ENCODE measurements at places on chromosomes 13 and 19. TPM values are rescaled to one million over a fixed set of nuclear protein-coding genes. Genes with fewer than 3 reads are reported as not detected.
A peak's percentile ranks its signal among the peaks of the same experiment; 100 is the strongest.

The CEACAM6 gene
- total RNA-seq = not detected

GRCh38 chr19:55246462-55247451 is 12.1 kb downstream of the PPP6R1 start:
- H3K36me3 ChIP-seq = peaks cover 9% of the 10 kb centered on the region
- no peak overlapping the region for H3K4me3 ChIP-seq
- DNase-seq = peak; percentile 92
- no peaks in the 10 kb centered on the region for H3K27me3 ChIP-seq
- H3K27ac ChIP-seq = no peak overlapping the region
- peaks cover 18% of the 10 kb centered on the region for H3K4me1 ChIP-seq

DNA sequence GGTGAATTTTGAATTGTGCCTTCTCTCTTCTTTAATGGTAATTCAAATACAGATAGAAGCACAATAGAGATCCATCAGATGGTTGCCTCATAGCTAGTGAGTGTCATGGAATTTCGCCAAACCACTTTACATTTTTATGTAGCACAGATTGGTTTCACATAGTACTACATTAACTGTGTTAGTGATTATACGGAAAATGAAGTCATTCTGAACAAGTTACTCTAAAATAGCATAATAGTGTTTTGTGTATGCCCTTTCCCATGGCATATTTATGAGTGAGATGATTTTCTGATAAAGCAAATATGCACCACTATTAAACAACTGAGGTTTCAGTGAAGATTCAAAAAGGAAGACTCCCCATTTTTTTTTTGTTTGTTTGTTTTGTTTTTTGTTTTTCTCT is 1623.5 kb downstream of the PCDH9 start:
- peaks cover 4% of the 10 kb centered on the region for H3K4me1 ChIP-seq
- H3K36me3 ChIP-seq = no peaks in the 10 kb centered on the region
- H3K27me3 ChIP-seq = no peaks in the 10 kb centered on the region
- no peak for DNase-seq
- no peak overlapping the region for H3K27ac ChIP-seq

GRCh38 chr13:95239283-95239682 is 62.0 kb downstream of the ABCC4 start:
- H3K27ac ChIP-seq = no peak overlapping the region
- no peaks in the 10 kb centered on the region for H3K27me3 ChIP-seq
- no peak overlapping the region for H3K4me3 ChIP-seq
- no peak for DNase-seq
- H3K36me3 ChIP-seq = no peaks in the 10 kb centered on the region

- peak overlapping the region; percentile 71 for H3K27ac ChIP-seq
- DNase-seq = no peak
- H3K36me3 ChIP-seq = no peaks in the 10 kb centered on the region
- H3K4me3 ChIP-seq = peak overlapping the region; percentile 44
Observed at GRCh38 chr13:68232351-68233130, 1002.4 kb upstream of the PCDH9 start.

DNA sequence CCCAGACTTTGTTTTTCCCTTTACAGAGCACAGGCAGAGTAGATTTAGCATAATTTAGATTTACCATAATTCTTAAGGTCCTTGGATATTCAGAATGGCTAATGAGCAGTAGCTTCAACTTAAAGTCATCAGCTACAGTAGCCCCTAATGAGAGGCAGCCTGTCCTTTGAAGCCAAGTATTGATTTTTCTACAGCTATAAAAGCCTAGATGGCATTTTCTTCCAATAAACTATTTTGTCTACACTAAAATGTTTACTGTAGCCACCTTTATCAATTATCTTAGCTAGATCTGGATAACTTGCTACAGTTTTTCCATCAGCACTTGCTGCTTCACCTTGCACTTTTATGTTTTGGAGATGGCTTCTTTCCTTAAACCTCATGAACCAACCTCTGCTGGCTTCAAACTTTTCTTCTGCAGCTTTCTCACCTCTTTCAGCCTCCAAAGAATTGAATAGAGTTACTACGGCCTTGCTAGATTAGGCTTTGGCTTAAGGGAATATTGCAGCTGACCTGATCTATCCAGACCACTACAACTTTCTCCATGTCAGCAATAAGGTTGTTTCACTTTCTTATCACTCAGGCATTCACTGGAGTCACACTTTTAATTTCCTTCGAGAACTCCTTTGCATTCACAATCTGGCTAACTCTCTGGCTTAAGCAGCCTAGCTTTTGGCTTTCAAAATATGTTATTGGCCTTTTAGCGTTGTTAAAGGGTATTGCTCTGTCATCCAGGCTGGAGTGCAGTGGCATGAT is 26.6 kb downstream of the BRD4 start:
- H3K36me3 ChIP-seq = peaks cover 2% of the 10 kb centered on the region
- no peak overlapping the region for H3K4me3 ChIP-seq
- peak overlapping the region; percentile 24 for H3K27ac ChIP-seq
- DNase-seq = no peak
- H3K4me1 ChIP-seq = peaks cover 48% of the 10 kb centered on the region
- no peaks in the 10 kb centered on the region for H3K27me3 ChIP-seq

DNA sequence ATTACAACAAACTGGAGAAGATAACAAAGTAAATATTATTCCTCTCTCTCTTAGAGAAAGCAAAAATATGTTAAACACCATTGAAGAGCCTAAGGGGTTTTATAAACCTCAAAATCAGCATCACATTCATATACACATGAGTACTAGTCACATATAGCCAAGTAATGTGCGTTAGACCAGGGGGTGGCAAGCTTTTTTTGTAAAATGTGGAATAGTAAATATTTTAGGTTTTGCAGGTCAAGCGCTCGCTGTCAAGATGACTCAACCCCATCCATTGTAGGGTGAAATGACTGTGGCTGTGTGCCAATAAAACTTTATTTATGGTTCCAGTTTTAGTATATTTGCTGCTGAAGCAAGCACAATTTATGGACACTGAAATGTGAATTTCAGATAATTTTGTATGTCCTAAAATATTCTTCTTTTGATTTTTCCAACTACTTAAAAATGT is 21.7 kb downstream of the RFX2 start:
- no peak for DNase-seq
- H3K27ac ChIP-seq = peak overlapping the region; percentile 86

DNA sequence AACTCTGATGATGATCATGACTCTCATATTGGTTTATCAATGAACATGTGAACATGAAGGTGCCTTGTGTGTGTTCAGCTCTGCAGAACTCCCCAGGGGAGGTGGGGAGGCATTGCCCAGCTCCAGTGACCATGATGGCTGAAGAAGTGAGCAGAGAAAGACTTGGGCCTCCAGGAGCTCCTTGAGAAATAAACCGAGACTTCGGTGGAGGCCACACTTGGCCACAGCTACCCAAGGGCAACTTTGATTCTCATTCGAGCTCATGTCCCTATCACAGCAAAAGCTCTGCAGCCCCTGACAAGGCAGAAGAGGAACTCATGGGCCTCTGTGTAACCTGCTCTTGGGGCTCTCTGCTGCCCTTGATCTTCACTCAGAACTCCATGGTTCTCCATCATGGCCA is 44.1 kb upstream of the ZNF536 start:
- H3K4me1 ChIP-seq = no peaks in the 10 kb centered on the region
- H3K4me3 ChIP-seq = no peak overlapping the region
- H3K36me3 ChIP-seq = no peaks in the 10 kb centered on the region

DNA sequence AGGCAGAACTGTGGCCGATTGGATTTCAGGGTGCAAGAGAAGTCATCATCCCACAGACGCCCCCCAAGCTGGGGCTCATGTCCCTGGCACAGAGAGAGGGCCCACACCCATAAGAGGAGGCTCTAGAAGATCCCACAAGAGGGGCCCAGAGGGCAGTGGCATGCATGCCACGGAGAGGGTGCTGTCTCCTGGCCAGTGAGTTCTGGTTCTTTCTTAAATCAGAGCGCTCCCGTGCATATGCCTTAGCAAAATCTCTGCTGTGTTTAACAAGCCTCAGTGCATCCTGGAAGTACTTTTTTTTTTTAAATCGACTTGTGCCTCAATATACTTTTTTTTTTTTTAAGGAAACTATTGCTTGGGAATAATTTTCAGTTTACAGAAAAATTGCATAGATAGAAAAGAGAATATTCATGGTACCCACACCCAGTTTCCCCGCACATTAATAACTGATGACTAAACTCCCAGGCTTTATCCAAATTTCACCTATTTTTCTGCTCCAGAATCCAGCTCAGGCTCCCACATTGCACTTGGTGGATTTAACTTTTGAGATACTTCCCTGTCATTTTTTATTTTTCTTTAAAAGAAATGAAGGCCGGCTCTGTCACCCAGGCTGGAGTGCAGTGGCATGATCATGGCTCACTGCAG is 59.1 kb downstream of the PEX11G start:
- no peaks in the 10 kb centered on the region for H3K27me3 ChIP-seq
- DNase-seq = no peak
- H3K36me3 ChIP-seq = no peaks in the 10 kb centered on the region
- peaks cover 5% of the 10 kb centered on the region for H3K4me1 ChIP-seq

DNA sequence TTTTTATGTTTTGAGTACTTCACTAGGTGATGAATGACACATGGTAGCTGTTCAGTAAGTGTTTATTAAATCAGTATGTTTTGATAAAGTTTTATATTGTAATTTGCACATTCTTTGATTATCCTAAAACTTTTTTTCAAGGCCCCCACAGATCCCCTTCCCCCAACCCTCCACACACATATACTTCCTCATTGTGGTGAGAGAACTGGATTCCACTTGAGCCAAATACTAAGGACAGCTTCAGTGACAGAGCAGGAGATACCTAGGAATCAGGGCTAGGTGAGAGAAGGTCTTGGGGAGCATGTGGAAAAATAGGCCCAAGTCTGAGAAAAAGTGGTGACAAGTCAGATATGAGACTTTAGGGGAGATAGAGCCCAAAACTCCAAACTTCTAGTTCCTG is 174.6 kb downstream of the TDRD3 start:
- H3K4me1 ChIP-seq = peaks cover 10% of the 10 kb centered on the region
- DNase-seq = no peak
- H3K4me3 ChIP-seq = no peak overlapping the region
- no peaks in the 10 kb centered on the region for H3K27me3 ChIP-seq
- H3K27ac ChIP-seq = no peak overlapping the region
